ENCODE measurements at places on chromosomes 7 and 10. TPM values are rescaled to one million over a fixed set of nuclear protein-coding genes. Genes with fewer than 3 reads are reported as not detected.

- DNase-seq, result no peak
Measured at GRCh38 chr7:118872568-118872967, 648.1 kb downstream of the ANKRD7 start.

GRCh38 chr7:12756821-12757220, 69.4 kb downstream of the ARL4A start:
- no peak for DNase-seq

Gene AKR1D1
- 0.87 TPM for total RNA-seq

DNA sequence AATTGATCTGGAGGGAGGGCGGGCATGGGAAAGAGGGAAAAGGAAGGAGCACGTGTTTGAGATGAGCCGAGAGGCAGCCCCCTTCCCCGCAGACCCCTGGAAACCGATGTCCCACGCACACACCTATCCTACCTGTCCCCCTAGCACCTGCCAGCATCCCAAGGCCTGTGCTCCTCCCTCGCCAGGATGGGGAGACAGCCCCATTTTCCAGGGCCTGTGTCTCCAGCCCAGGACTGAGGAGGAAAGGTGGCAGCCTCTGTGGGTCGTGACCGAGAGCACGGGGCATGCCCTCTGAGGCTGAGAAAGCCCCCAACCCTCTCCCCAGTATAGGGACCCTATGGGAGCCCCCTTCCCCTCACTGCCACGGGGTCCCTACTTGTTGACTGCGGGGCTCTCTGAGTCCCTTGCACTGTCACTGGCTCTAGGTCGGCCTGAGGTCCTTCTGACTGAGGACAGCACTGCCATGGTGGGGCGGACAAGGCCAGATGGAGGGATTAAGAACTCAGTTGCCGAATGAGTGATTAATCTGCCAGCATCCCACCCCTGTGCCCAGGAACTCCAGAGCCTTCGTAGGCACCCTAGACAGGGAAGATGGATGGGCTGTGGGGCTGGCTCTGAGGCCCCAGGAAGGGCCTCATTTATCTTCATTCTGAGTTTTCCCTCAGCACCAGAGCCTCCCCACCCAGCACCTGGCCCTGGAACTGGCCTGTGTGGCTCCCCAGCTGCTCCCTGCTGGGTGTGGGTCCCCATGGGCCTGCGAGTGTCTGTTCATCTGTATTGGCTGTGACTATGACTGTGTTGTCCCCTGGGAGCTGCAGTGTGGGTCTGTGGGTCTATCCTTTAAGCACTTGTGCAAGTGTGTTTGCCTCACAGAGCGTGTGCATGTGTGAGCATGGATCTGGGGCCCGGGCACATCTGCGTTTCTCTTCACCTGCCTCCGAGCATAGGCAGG, 26.0 kb downstream of the CRHR2 start:
- no peak for DNase-seq

DNA sequence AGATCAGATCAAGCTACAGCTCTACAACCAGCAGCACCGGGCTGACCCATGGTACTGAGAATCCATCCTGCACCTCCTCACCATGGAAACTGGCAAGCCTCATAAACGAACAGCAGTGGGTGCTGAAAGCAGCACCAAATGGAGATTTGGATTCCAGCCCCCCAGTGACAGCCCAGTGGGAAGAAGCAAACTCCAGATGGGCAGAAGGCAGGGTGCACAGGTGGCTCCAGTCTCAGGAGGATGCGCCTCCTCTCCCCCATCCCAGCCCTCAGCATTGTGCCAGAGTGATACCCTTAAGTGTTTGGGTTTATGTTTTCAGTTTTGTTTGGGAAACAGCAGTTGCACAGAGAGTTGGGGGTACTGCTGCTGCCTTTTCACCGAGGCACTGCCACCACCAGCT, 20.6 kb upstream of the SMO start:
- DNase-seq, result no peak

Gene ADK
- 61.8 TPM for total RNA-seq

Gene CALML3
- total RNA-seq, result 0.19 TPM

DNA sequence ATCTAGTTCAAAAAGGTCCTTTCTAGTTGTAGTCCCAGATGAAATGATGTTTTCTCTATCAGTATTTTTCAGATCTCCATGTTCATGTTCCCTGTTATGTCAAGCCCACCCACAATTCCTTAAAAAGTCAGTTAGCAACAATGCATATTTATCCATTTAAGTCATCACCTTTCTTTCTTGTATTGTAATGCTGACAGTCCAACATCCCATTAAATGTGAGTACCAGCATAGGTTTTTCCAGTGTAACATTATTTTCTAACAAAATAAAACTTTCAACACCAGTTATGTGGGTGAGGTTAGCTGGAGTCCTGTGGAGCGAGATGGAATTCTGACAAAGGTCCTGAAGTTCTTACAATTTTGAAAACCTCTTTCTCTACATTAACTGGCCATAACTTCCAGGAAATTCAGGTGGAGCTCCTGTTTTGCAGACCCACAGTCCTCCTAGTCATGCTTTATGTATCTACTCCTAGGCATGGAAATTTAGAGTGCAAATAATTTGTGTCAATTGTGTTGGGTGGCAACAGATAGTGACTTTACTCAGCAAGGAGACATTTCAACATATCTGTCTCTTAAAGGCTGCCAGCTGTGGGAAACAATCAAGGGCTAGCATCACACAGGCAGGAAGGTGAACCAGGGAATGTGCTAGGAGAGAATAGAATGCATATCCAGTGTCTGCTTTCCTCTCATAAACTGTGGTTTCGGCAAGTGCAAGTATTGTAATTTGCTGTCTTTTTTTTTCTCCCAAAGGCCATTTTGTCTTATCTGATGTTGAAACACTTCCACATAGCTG, 162.6 kb downstream of the MTERF1 start:
- no peak for DNase-seq

DNA sequence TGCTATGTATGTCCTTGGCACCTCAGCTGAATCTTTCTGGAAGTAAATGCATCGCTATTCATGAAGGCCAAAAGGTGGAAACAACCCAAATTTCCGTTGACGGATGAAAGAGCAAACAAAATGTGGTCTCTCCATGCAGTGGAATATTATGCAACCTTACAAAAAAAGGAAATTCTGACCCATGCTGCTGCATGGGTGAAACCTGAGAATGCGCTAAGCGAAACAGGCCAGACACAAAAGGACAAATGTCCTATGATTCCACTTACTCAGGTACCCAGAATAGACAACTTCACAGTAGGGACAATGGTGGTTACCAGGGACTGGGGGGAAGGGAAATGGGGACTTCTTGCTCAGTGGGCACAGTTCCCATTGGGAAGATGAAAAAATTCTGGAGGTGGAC, 158.8 kb downstream of the CAMK1D start:
- DNase-seq, result peak; percentile 7

DNA sequence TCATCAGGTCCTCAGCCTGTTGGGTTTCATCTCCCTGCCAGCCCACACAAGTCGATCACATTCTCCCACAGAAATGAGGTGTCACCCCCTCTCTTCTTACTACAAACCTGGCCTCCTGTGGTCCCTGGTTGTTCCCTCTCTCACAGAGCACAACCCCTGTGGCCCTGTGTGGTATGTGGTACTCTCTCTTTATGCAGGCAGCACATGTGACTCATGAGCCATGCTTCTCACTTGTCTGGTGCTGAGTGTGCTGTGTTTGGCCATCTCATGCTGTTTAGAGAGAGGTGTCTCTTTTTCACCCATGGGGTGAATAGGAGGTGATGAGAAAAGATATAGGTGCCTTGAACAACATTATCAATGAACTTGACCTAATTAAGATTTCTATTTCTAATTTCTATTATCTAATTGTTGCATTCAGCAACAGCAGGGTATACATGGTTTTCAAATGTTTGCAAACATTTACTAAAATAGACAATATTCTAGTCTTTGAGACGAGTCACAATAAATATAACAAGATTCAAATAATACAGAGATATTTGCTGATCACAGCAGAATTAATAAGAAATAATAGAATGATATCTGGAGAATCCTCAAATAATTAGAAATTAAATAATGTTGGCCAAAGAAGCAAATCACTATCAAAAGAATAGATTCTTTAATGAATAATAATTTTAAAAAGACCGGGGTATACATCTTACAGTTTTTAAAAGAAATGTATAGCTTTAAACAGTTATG, 633.8 kb upstream of the IGFBP3 start:
- no peak for DNase-seq

Gene FAM241B
- 17.6 TPM for total RNA-seq

Gene SAMD9
- 1.9 TPM for total RNA-seq

Gene OR2A42
- total RNA-seq, result not detected

Gene PKD2L1
- 1.6 TPM for total RNA-seq

- no peak for DNase-seq
Measured at GRCh38 chr10:11795101-11795920, 27.8 kb upstream of the PROSER2 start.

- no peak for DNase-seq
Measured at GRCh38 chr10:50512743-50513416, 110.9 kb downstream of the SGMS1 start.

DNA sequence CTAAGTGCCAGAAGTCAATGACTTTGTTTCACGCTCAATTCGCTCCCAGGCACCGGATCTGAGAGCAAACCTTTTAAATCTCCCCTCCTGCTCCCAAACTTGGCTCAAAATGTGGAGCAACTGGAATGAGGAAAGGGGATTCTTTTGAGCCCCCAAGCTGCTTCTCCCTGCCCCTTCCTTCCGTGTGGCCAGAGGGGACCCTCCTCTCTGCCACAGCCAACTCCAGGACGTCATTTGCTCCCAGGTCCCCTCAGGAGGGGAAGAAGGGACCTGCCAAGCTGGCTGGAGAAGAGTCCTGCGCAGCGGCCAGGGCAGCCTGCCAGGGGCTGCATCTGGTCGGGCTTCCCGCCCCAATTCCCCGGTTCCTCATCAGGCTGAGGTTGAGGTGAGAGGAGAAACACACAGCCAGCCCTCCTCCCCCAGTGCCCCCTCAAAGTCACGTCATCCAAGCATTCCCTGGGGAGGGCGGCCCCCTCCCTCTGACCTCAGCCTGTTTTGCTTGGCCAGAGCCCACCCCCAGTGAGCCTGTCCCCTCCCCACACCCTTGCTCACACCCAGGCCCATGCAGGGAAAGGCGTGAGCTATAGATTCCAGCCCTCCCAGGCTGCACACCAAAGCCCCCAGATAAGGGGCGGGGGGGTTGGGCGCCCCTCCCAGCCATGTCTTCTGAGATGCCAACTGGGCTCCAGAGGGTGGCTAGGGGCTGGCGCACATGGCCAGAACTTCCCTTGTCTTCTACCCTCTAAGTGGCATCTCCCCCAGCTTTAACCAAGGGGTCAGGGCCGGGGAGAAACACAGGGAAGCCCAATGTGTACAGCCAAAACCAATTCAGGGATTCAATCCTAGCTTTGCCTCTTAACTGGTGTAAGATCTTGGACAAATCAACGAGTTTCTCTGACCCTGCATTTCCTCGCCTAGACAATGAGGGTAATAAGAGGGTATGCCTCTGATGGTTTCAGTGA, 35.0 kb downstream of the SH3PXD2A start:
- DNase-seq, result peak; percentile 48

DNA sequence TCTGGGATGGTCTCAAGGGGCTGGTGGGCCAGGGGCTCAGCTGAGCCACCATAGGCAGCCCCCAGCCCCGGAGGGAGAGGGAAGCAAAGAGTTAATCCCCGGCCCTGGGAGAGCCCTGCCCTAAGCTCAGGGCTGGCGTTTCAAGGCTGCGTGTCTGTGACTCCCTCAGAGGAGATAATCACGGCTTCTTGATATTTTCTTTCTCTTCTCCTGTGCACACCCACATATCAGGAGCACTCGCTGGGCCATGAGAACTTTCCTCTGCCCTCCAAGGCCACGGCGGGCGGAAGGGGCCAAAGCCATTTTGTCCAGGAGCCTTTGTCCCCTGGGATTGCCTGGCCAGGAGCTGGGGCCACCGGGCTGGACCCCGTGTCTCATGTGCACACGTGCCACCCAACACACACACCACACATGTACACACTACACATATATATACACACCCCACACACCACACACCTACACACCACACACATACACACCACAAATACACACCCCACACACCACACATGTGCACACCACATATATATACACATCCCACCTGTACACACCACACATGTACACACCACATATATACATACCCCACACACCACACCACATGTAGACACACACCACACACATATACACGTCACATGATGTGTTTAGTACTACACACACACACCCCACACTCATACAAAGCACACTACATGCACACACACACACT, 16.9 kb downstream of the VENTX start:
- peak; percentile 81 for DNase-seq

Gene MAGI2
- total RNA-seq, result 13.1 TPM

Gene VCL
- total RNA-seq, result 267 TPM

Data from testis (tissue), 5 donors.